Vagina (tissue), 2 donors: ENCODE measurements at places on chromosomes 12 and 14.

- no peak overlapping the region for H3K27ac ChIP-seq
- no peaks in the 10 kb centered on the region for H3K27me3 ChIP-seq
- no peak for DNase-seq
- no peaks in the 10 kb centered on the region for H3K36me3 ChIP-seq
- peaks cover 17% of the 10 kb centered on the region for H3K4me1 ChIP-seq
- H3K4me3 ChIP-seq = no peak overlapping the region
Observed at GRCh38 chr12:131098178-131098981, 144.7 kb downstream of the ADGRD1 start.

- H3K36me3 ChIP-seq = peaks cover 48% of the 10 kb centered on the region
- no peak overlapping the region for H3K27ac ChIP-seq
- peaks cover 18% of the 10 kb centered on the region for H3K4me1 ChIP-seq
Observed at GRCh38 chr12:106068296-106068695, 70.5 kb downstream of the NUAK1 start.

- H3K4me3 ChIP-seq = no peak overlapping the region
- H3K36me3 ChIP-seq = no peaks in the 10 kb centered on the region
- no peaks in the 10 kb centered on the region for H3K27me3 ChIP-seq
- peaks cover 30% of the 10 kb centered on the region for H3K4me1 ChIP-seq
Observed at GRCh38 chr12:70264067-70264867, 21.0 kb downstream of the CNOT2 start.

DNA sequence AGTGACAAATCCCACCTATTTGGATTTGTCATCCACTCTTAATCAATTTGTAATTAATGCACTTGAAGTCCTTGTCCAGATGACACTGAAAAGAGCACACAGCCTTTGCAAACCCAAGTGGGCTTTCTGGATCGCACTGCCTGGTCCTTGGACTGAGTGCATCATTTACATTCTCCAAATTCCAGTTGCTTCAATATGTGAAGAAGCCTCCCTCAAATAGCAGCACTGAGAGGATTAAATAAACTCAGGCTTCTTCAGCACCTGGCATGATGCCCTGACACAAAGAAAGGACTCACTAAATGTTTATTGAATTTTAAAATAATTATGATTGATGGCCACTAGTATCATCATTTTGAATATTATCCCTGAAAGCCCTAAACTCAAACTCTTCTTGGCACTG, 496.5 kb downstream of the VRK1 start:
- no peak overlapping the region for H3K4me3 ChIP-seq
- no peaks in the 10 kb centered on the region for H3K27me3 ChIP-seq
- no peaks in the 10 kb centered on the region for H3K4me1 ChIP-seq
- DNase-seq = no peak

DNA sequence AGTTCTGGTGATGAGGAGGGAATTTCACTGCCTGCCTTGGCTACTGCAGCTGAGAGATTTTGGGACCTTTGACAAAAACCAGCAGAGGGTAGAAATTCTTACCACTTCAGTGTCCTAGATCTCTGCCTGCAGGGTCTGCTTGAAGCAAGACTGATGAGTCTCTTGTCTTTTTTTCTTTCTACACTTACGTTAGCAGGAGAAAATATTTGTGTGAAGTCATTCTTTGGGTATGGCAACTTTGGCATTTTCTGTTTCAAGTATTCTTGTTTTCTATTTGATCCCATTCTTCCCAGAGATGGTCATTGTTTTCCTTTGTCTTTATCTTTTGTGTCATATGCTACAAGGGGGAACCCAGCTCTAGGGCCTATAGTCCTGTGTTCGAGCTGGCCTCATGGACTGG, 65.6 kb upstream of the FERMT2 start:
- H3K27me3 ChIP-seq = no peaks in the 10 kb centered on the region
- no peaks in the 10 kb centered on the region for H3K36me3 ChIP-seq
- H3K4me1 ChIP-seq = no peaks in the 10 kb centered on the region
- no peak overlapping the region for H3K27ac ChIP-seq
